ENCODE measurements at places on chromosomes 3 and 15. TPM values are rescaled to one million over a fixed set of nuclear protein-coding genes. Genes with fewer than 3 reads are reported as not detected.

CACNA1D gene
- total RNA-seq, result 0.57 TPM

GPR176 gene
- total RNA-seq, result not detected

ACP3 gene
- total RNA-seq, result 0.34 TPM

SENP8 gene
- total RNA-seq, result 0.31 TPM

FAM174B gene
- 3.5 TPM for total RNA-seq

SAMD7 gene
- not detected for total RNA-seq

LCTL gene
- not detected for total RNA-seq

AMIGO3 gene
- not detected for total RNA-seq

PLSCR4 gene
- 0.78 TPM for total RNA-seq

MLF1 gene
- total RNA-seq, result 13.5 TPM

DGKG gene
- 2.6 TPM for total RNA-seq

SSUH2 gene
- not detected for total RNA-seq

NOX5 gene
- total RNA-seq, result not detected

KPNA1 gene
- 55.6 TPM for total RNA-seq

KCNAB1 gene
- total RNA-seq, result not detected

MBD4 gene
- total RNA-seq, result 44.7 TPM

CYP1A1 gene
- total RNA-seq, result 0.13 TPM

CADPS gene
- not detected for total RNA-seq

OSTN gene
- not detected for total RNA-seq

TMEM45A gene
- total RNA-seq, result 0.17 TPM

VGLL3 gene
- total RNA-seq, result 0.03 TPM

HIGD2B gene
- 0.50 TPM for total RNA-seq

C3orf85 gene
- not detected for total RNA-seq

PAK6 gene
- not detected for total RNA-seq

GOLGA6L10 gene
- total RNA-seq, result 1.9 TPM

TGM5 gene
- not detected for total RNA-seq

INKA1 gene
- 0.92 TPM for total RNA-seq

DHX36 gene
- 100 TPM for total RNA-seq

ADPRH gene
- total RNA-seq, result 3.6 TPM

PLA1A gene
- not detected for total RNA-seq

TMEM108 gene
- not detected for total RNA-seq

TPRG1 gene
- total RNA-seq, result 1.6 TPM

DENND6A gene
- 49.7 TPM for total RNA-seq

PIK3CA gene
- 42.4 TPM for total RNA-seq

ADAMTS9 gene
- not detected for total RNA-seq

PLA2G4F gene
- not detected for total RNA-seq

Measured in T-helper 17 cell (primary cell).